ENCODE measurements at places on chromosomes 4 and X.

- no peak for DNase-seq
These were observed 54.7 kb upstream of the ANXA10 start for GRCh38 chr4:168037676-168038075.

GRCh38 chr4:74475091-74475800 is 30.3 kb downstream of the AREG start:
- no peak for DNase-seq

GRCh38 chr4:42478509-42478908 is 81.2 kb downstream of the SHISA3 start:
- DNase-seq = no peak

DNA sequence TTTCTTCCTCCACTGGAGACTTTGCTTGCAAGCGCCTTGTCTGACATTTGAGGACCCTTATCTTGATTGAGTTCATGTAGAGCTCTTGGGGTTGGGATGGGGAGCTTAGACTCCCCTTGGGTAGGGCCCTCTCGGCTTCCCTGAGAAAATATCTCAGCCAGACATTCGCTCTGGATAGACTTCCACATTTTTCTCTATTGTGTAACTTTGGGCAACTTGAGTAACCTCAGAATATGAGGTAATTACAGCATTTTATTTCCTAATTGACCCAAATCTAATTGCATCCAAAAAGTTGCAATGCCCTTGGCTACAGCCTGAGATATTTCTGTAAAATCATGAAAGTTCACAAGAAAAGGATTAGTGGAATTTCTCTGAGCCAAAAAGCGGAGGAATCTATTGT is 102.8 kb upstream of the MXRA5 start:
- DNase-seq = no peak

GRCh38 chrX:2703991-2704369 is 12.9 kb downstream of the CD99 start:
- DNase-seq = no peak

DNA sequence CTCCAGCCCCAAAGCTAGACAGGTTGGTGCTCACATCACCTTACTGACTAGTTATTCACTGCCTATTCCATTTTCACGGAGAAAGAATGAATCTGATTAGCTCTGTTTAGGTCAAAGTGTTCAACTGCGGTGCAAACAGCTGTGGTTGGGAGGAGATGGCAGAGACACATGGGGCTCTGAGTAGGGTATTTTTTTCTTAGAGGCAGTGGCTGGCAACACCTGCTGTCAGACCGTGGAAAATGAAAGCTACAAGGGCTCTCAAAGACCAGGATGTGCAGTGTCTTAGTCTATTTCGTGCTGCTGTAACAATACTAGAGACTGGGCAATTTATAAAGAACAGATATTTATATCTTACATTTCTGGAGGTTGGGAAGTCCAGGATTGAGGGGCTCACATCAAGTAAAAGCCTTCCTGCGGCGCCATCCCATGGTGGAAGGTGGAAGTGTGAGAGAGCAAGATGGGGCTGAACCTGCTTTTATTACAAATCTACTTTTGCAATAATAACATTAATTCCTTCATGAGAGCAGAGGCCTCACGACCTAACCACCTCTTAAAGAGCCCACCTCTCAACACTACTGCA is 10.6 kb downstream of the NYX start:
- DNase-seq = no peak

- DNase-seq = peak; percentile 69
These were observed 13.9 kb downstream of the FNIP2 start for GRCh38 chr4:158782551-158783360.

DNA sequence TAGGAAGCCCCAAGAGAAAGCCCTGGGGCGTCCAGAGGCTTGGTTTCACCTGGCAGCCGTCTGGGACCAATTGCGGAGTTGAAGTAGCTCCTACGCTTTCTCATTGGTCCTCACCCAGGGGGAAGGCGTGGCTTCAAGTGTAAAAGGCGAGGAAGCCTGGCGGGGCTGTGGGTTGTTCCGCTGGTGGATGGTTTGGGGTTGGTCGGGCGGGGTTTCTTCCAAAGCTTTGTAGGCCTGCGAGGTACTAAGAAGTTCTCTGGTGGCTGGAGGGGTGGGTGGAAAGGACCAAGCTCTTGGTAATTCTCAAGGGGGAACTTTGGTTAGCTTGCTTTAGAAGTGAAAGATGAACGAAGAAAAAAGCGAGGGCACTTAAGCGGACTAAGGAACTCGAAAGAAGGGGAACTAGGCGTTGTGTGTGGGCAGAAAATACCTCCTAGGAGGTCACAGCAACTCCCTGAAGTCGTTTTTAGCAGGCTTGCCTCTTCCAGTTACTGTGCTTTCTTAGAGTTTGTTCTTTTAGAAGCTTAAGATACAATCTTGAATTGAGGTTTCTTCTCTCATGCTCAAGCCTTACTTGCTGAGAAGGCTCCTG is 36.6 kb downstream of the CCNG2 start:
- DNase-seq = no peak

DNA sequence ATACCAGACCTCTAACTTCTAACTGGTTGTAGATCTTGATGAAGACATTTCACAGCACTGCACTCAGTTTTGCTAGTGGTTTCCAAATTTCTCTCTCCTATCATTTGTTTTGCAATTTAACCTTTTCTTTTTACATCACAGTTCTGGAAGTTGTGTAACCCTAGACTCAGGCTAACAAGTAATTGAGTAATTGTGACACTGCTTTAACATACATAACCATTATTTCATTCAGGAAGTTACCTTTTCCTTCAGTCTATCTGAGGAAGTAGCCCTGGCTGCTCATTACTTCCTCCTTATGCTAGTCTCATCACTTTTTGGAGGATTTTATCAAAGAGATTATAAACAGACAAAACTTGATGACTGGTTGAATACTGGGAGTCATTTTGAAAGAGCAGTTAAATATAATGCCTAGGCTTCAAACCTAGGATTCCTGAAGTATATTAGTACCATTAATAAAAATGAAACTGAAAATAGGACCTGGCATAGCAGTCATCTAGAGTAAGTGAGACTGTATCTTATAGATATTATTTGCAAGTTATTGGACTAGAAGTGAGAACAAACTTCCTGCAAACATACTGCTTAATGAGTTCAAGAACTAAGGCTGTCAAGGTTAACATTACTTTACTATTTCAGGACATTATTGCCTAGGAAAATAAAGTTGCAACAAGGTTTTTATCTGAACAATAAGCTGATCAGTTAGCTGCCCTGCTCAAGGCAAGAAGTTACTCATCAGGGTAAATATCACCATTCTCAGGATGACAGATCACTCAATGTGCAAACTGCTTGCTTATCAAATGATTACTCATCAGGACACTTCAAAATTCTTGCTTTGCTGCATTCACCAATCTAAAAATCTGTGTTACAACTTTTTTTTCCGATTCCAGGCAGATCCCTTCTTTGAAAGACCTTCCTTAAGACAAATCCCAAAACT is 25.6 kb upstream of the TEX13C start:
- no peak for DNase-seq
